ENCODE measurements at places on chromosomes 4 and X.

DNA sequence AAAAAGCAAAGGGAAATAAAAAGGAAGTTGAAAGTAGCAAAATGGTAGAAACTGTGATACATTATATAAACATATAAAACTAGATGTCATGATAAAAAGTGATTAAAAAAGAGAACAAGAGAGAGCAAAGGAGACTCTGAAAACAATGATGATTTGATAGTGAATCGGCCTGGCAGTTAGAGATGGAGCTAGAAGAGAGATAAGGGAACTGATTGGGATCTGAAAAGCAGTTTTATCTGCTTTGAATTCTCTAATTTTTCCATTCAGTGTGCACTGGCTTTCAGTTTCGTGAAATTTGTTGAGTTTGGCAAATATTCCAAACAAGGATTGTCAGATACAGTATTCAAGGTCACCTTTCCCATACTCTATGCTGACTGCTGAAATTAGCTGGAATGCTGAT lies 21.9 kb upstream of the CCSER1 start:
- no peak for DNase-seq

DNA sequence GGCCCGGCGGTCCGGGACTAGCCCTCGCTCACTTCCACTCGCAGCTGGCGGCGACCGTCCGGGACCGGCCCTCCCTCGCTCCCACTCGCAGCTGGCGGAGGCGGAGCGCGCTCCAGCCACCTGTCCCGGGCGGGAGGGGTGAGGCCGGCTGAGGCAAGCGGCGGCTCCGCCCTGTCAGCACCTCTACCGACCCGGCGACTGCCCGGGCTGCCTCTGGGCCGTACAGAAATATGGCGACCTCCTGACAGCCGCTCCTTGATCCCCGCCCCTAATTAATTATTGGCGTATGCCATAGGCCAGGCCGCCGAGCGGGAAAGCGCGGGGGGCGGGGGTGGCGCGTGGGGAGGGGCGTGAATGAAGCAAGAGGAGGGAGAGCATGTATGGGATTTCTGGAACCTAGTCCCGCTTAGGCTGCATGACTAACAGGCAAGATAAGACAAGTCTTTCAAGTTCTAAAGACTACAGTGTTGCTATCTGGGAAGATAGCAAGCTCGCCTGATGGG lies at the start of gene MORC4:
Gene MORC4 (minus strand): TSS at position 200 of the 503 bp plus-strand sequence. CDS start 243 bp downstream, outside the sequence.
- peak; percentile 85 for DNase-seq

- DNase-seq = no peak
Observed at GRCh38 chr4:81743731-81744435, 272.2 kb upstream of the RASGEF1B start.

- peak; percentile 100 for DNase-seq
Observed at GRCh38 chr4:73661646-73662119, 41.4 kb upstream of the RASSF6 start.

DNA sequence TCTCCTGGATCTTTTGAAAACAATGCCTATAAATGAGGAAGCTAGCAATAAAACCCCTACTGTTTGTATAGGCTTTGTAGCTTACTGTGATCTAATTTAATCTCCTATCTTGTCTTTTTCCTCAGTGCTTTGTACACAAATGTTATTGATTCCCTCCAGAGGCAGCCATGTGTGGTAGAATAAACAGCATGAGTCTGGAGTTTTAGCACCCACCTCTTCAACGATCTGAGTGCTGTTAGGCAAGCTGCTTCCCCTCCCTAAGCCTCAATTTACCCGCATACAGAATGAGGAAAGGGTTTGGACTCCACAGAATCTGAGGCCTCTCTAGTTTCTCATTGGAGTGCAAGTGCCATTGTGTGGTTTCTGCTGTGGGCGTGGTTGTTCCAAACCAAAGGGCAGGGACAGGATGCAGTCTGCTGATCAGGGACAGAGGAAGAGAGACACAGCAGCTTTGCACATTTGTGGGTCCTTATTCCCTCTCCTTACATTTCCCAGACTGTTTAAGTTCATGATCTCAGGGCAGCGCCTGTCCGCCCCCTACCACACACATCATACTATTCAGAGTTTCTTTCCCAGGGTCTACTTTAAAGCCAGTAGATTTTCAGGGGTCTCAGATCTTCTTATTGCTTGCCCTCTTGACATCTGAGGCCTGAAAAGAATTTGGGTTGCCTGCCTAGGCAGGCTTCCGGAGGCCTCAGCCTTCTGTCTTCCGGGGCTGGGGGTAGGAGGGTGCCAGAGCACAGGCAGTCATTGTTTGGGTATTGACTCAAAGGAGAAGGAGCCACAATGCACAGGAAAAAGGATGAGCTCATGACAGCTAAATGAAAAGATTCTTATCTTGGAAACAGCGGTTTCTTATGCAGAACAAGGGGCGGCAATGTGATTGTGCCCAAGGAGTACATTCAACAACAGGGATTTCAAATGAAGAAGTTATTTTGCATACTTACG lies 114.9 kb upstream of the TEX13D start:
- DNase-seq = peak; percentile 67

GRCh38 chrX:113514906-113515305 lies 674.3 kb upstream of the AMOT start:
- no peak for DNase-seq

DNA sequence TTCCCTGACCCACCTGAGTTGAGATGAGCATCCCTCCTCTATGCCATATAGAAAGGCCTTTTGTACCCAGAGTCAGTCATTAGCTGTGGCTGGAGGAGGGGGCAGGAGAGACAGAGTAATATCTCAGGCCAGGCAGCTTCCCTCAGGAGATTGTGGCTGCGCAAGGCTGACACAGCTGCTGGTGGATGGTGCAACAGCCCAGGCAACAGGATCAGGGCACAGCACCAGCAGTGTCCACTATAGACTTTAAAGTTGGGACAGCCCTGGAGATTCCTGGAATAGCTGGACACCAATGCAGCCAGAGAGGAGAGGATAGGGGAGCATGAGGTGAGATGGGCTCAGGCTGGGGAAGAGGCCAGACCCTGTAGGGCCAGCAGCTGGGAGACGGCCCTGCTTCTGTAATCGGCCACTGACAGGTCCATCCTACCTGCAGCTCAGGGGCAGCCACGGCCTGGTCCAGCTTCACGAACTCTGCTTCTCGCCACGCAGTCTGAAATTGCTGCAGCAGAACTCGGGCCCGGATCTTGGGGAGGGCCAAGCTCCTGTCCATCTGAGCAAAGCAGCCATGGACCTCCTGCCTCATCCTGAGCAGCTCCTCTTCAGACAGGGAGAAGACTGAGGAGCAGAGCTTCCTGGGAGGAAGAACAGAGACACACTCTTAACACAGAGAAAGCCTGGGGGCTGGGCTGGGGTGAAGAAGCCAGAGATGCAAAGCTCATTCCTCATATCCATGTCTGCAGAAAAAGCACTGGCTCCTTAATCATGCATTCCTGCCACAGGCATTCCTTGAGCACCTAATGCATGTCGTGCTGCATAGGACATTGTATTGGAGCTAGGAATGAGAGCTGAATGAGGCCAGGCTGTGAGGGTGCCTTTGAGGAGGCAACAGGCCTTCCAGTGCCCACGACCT lies 90.1 kb downstream of the EVC2 start:
- DNase-seq = no peak

DNA sequence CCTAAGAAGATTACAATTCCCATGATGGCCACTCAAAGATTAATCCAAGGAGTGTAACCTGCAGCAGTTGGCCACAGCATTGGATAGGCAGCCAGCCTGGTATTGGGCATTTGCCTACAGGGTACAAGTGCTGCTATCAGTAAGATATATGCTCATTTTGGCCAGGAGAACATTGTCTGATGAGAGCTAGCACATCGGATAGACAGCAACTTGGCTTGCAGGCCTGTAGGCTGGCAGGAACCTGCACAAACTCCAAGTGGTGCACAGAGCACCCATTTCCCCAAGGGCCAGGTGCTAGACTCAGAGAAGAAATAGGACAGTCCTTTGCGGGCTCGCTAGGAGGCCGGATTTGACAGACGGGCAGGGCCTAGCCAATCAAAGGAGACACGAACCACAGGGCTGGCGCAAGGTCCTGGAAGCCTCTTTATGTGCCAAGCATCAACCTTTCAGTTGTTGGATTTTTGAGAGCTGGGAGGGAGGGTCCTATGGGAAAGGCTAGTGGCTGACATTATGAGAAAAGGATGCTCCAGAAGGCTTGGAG lies 11.7 kb upstream of the AP1AR start:
- DNase-seq = no peak

- no peak for DNase-seq
Observed at GRCh38 chrX:104854188-104854587, 288.2 kb downstream of the IL1RAPL2 start.

DNA sequence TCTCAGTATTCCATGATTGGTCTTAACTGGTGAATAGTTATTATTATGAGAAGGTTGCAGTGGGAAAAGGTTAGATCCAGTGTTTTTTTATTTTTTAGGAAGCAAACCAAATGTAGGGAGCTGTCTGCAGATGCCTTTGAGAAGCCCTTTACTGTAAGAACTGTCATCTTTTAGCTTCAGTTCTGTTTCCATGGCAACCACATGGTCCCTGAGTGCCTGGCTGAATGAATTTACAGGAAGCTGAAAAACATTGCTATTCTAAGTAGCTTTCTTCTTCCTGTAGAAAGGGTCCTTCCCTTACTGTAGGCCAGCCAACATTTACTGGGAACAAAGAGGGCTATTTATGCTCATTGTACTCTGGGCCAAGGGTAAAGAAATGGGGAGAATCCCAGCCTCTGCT lies 103.3 kb downstream of the DCLK2 start:
- peak; percentile 41 for DNase-seq

DNA sequence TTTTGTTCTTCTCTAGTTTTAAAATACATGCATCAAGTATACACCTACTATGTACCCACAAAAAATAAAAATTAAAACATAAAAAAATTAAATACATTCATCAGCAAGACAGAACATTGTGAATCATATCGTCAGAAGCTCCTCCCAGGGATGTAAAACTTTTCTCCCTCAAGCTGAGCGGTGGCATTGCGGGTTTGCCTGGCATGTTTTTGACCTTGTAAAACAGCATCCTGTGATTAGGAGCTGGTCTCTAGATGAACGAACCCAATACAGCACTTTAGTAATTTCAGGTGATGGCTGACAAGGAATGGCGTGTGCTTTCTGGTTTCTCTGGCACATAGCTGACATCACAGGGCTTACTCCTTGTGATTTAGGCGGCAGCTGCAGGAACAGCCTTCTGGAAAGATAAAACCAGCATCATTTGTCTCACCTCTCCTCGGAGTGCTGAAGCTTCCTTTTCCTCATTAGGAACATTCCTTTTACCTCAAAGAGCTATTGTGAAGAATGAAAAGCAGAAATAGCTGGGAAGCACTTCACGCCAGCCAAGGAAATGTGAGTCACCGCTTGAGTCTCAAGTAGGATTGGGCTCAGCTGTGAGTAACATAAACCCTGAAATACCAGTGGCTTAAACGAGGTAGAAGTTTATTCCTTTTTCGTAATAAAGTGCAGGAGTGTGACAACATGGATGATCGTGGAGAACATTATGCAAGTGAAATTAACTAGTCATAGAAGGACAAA lies 44.3 kb downstream of the NYX start:
- peak; percentile 97 for DNase-seq

DNA sequence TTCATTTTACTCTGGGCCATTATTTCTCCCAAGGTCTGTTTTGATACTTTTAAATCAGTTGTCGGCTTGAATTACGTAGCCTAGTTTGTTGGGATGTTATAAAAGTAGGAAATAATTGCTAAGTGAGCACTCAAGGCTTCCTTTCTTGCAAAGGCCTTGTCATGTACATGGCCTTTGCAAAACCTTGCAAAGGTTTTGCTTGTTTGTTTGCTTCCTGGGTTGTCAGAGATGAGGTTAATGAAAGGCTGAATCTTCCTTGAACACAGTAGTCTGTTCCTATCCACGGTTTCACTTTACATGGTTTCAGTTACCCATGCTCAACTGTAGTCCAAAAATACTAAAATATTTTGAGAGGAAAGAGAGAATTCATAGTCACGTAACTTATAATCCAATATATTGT lies 113.5 kb downstream of the NAA11 start:
- no peak for DNase-seq

DNA sequence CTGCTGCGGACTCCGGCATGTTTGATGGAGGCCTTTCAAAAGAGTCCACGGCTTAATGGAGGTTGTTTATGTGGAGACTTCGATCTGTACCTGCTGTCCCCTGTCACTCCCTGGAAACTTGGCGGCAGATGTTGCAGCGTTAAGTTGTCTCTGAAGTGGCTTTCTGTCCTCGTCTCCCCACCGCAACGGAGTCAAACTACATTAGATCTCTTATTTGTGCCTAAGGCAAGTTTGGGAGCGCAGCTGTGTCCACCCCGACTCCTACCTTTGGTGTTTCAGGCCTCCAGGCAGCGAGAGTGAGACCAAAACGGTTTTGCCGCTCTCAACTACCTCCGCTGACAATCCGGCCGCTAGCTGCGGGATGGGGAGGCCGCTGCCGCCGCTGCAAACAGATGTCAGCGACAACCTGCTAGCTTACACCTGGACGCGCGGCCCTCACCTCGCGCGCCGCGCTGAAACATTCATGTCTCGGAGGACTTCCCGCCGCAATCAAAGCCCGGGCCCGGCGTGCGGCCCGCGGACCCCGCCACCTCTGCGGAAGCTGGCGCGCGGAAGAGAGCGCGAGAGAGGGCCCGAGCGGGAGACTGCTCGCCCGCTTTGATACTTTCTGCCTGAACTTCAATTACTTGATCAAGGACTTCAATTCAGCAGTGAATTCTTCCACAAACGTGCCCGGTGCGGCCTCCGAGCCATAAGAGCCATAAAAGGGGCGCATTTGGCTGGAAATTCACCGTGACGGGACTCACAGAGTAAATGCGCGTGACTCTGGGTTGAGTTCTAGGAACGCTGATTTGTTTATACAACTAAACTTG lies 108.4 kb downstream of the ANTXR2 start:
- peak; percentile 58 for DNase-seq

- peak; percentile 88 for DNase-seq
Observed at GRCh38 chrX:132837126-132837525, 121.3 kb downstream of the HS6ST2 start.

- no peak for DNase-seq
Observed at GRCh38 chr4:172485007-172485406, 671.8 kb downstream of the GALNTL6 start.

GRCh38 chr4:121989715-121990114 lies 37.9 kb upstream of the TRPC3 start:
- DNase-seq = peak; percentile 51

DNA sequence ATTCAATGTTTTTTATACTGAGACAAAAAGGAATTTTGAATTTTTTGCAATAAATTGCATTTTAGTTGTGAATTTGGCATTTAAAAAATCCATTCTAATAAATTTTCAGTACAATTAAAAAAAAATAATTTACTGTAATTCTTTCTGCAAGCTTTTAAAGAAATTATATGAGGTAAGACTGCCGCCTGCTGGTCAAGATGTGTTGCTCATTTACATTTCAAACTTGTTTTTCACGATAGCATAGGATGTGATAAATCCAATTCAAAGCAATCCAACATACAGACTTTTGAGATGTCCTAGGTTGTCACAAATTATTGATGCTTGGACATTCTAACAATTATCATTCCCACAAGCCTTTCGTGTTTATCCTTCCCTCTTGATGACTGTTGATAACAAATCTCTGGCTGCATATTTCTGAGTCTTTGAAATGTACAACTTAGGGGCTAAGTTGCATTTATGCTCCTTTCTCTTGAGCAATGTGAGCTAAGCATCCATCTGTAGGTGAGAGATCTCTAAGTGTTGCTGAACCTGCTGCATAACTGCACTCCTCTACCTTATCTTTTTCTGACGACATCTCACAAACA lies 21.7 kb upstream of the MFAP3L start:
- DNase-seq = peak; percentile 83

GRCh38 chrX:119424999-119425398 lies 25.9 kb downstream of the SLC25A43 start:
- DNase-seq = no peak

GRCh38 chrX:131812847-131813825 lies 210.0 kb upstream of the STK26 start:
- peak; percentile 62 for DNase-seq

- no peak for DNase-seq
Observed at GRCh38 chrX:139702658-139703057, 5.3 kb downstream of the MCF2 start.

Measured in fibroblast of lung (primary cell).